ENCODE measurements at places on chromosomes 1 and 21. TPM values are rescaled to one million over a fixed set of nuclear protein-coding genes. Genes with fewer than 3 reads are reported as not detected.

ATP1A4 gene
- total RNA-seq, result 0.27 TPM

EFNA1 gene
- 16.8 TPM for total RNA-seq

CYP2J2 gene
- total RNA-seq, result 0.71 TPM

INSRR gene
- not detected for total RNA-seq

LRRN2 gene
- 14.7 TPM for total RNA-seq

FCRL6 gene
- not detected for total RNA-seq

IL12RB2 gene
- total RNA-seq, result 2.1 TPM

NHLH1 gene
- not detected for total RNA-seq

C1orf226 gene
- total RNA-seq, result 13.2 TPM

GBP7 gene
- total RNA-seq, result not detected

C1orf210 gene
- 2.1 TPM for total RNA-seq

SERINC2 gene
- 0.81 TPM for total RNA-seq

CYP4Z1 gene
- total RNA-seq, result 1.9 TPM

LCE3E gene
- total RNA-seq, result not detected

C1orf74 gene
- total RNA-seq, result 0.28 TPM

DCST2 gene
- 0.49 TPM for total RNA-seq

SYT14 gene
- total RNA-seq, result 0.27 TPM

SPRR2F gene
- not detected for total RNA-seq

EPHA2 gene
- total RNA-seq, result 6.4 TPM

WNT9A gene
- total RNA-seq, result 8.7 TPM

Measured in sigmoid colon (tissue), 7 donors.